Substantia nigra (tissue), 51 donors: ENCODE measurements at places on chromosomes 7 and 10.

- no peak for DNase-seq
Observed at GRCh38 chr7:103772171-103772773, 217.2 kb downstream of the RELN start.

- DNase-seq: no peak
Observed at GRCh38 chr7:151730591-151730990, 146.3 kb downstream of the PRKAG2 start.

GRCh38 chr7:70340236-70340635 is 742.0 kb downstream of the AUTS2 start:
- no peak for DNase-seq

DNA sequence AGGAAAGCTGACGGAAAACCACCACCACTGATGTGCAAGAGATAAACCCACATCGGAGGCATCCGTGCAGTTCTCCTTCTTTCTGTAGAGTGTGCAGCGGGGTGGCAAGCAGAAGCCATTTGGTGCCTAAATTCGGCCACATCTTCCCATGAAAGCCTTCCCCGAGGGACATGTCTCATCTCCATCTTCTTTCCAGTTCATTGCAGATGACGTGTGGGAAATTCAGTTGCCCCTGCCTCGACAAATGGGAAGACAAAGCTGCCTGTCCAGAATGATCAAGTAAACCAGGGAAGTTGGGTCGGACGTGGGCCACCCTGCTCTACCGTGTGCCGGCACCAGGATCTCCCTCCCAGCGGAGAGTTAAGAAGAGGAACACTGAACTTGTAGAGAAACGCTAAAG is 14.5 kb downstream of the BEND7 start:
- no peak for DNase-seq

DNA sequence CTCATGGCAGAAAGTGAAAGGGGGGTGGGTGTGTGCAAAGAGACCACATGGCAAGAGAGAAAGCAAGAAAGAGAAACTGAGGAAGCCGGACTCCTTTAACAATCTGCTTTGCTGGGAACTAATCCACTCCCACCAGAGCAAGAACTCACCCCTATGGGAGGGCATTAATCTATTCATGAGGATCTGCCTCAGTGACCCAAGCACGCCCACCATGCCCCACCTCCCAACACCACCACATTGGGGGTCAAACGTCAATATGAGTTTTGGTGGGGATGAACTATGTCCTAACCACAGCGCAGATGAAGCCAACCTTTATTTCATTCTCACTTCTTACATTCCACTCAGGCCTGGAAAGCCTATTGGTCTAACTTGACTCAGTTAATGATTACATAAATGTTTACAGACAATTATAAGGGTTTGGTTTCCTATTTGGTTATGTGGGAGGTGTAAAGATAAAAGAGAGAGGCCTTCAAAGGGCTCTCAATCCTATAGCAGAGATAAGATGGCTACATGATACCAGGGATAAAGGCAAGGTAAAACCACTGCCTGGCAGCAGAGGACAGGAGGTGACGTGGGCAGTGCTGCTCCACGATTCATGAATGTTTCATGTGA is 601.8 kb downstream of the PARD3 start:
- DNase-seq: no peak
